ENCODE measurements at places on chromosomes 6 and 20.

GRCh38 chr6:33213166-33213988, 5.1 kb downstream of the RING1 start:
- DNase-seq = no peak

DNA sequence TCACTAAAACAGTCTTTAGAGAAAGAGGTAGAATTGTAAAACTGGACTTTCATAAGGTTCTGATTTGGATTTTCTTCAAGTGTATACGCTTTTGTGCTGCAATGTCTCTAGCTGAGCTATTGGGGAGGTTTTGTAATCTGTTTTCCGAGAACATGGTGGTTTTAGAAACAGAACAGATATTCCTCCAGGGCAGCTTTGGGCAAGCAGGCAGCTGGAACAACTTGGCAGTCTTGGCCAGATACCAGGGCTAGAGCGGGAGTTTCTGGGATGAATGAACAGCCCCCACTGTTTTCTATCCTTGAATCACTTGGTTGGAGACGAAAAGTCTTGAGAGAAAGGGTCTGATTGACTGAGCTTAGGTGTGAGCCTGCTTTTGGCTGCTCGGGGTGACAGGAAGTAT, 17.1 kb upstream of the ARMC2 start:
- DNase-seq = no peak

GRCh38 chr6:90459225-90459758, 127.6 kb downstream of the MAP3K7 start:
- DNase-seq = no peak

- no peak for DNase-seq
Observed at GRCh38 chr6:114739656-114740055, 396.8 kb upstream of the HS3ST5 start.

- DNase-seq = no peak
Observed at GRCh38 chr6:708237-708598, 15.3 kb upstream of the EXOC2 start.

DNA sequence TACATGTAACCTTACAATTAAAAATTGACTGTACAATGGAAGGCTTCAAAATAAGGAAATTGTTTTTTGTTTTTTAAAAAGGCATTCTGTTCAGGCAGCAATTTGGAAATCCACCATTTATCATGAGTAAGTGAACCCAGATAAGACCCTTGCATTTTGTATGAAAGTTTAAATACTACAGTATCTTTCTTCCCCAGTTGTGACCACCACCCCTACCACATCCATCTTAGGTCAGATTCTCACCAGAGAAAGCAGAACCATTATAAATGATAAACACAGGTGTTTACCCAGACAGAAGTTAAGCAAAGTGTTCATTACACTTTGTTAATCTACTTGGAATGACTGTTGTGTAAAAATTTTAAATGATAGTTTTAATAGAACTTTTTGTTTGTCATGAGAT, 20.2 kb downstream of the SENP6 start:
- no peak for DNase-seq

DNA sequence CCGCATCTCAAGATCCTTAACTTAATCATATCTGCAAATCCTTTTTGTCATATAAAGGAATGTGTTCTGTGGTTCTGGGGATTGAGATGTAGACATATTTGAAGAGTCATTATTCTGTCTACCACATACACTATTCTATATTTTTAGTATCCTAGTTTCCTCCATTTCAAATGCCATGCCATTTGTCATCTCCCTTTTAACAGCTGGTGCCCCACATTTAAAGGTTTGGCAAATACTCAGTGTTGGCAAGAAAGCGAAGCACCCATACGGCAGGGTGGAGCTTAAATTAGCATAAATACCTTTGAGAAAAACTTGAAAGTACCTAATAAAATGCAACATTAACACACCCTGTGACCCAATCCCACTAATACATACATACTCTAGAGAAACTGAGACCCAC, 31.7 kb downstream of the PAK5 start:
- no peak for DNase-seq

- no peak for DNase-seq
Observed at GRCh38 chr6:29946223-29947076, 4.1 kb downstream of the HLA-A start.

DNA sequence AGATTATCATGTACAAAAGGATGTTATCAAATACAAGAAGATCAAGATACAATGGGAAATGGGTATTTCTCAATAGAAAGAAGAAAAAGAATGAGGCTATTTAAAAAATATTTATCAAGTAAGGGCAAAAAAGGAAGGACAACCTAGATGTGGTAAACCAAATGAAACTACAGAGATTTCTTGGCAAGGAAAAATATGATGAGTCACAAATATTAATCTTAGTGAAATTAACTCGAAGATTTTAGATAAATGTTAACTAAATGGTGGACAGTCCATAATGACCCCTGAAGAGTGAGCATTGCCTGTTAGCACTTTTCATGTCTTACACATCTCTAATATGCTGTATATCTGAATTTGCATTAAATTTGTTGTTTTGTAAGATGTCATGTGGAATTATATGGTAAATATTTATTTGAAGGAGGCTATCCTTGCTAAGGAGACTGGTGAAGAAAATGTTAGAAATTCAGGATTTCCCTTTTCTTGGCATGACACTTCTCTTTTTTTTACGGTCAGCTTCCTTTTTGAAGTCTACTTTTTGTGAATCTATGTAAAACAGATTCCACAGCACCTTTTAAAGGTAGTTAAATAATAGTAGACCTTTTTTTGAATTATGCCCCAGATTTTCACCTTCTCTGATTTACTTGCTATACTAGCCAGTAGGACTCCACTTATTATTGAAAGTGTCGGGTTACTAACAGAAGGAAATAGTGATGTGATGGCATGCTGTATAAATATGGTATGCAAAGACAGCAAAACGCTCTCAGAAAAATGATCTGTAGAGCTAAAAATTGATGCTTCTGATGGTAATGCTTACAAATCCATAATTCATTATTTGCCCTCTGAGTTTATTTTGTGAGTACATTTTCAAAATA, 120.5 kb downstream of the HIVEP1 start:
- DNase-seq = no peak

- no peak for DNase-seq
Observed at GRCh38 chr20:63129991-63130657, 85.8 kb downstream of the YTHDF1 start.

DNA sequence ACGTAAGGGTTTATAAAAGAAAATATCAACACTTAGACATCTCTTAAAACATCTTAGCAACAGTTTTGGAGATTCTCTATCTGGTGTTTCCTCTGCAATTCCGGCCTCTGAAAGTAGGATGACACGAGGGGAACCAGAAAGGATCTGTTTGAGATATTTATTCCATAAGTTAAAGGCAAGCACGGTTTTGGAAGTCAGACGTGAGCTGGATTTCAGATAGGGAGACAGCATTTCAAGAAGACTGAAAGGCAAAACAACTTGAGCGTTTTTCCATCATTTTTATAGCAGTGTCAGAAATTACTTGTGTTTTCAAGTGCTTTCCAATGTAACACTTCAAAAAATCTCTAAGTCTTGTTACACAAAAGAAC, 52.9 kb upstream of the BTN3A2 start:
- DNase-seq = no peak

GRCh38 chr6:7050872-7051779, 56.6 kb upstream of the RREB1 start:
- DNase-seq = no peak

DNA sequence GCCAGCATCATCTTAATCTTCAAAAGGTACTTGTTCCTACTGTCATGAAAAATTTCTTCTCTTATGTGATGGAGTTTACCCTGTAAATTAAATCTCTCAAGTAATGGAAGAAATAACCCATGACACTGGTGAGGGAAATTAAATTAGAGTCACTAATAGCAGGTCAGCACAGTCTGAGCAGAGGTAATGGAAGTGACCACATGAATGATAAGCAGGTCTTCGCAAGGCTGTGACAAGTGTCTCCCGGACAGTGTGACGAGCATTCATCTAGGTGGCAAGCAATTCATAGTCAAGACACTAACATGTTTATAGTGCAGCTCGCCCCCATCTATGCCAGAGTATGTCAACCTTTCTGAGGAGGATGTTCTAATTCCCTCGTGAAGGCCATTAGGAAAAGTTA, 249.2 kb downstream of the FRK start:
- no peak for DNase-seq

GRCh38 chr6:70669133-70669532, 1.4 kb downstream of the SMAP1 start:
- no peak for DNase-seq

- no peak for DNase-seq
Observed at GRCh38 chr20:46325789-46326188, 17.5 kb upstream of the CDH22 start.

DNA sequence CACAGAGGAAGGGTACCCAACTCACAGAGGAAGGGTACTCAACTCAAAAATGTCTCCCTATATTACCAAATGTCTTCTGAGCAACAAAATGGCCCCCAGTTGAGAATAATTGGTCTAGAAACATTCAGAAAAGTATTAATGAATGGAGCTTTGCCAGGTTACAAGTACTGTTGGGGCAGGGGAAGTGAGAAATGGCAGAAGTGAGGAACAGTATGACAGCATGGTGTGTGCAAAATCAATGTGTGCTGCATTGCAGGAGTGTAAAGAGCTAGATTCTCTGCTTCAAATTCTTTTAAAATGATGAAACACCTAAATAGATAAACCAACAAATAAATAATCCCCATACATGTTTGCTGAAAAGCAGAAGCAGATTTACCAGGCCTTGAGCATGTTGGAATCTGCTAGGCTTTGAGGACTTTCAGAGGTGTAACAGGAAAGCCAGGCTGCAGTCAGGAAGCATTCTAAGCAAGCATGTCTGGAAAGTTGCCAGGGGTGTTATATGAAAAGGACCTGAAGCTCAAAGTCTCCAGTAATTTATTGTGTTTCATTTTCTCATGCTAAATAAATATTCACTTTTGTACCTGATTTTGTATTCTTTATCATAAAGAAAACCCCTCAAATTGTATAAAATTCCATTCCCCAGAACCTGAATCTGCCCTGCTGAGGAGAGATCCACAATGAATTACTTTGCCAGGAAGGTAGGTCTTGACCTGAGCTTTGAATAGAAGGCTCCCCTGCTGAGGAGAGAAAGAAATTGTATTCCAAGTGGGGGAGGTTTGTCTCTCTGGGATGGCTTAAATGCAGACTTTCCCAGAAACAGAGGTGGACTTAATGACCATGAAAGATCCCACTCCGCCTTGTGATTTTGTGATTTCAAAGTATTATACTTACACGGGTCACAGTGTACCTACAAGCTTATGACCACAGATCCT, 265.0 kb upstream of the MARCKS start:
- DNase-seq = no peak

- DNase-seq = no peak
Observed at GRCh38 chr20:19628570-19629134, 129.4 kb upstream of the RIN2 start.

GRCh38 chr6:162849269-162849668, 121.5 kb downstream of the PACRG start:
- DNase-seq = no peak

DNA sequence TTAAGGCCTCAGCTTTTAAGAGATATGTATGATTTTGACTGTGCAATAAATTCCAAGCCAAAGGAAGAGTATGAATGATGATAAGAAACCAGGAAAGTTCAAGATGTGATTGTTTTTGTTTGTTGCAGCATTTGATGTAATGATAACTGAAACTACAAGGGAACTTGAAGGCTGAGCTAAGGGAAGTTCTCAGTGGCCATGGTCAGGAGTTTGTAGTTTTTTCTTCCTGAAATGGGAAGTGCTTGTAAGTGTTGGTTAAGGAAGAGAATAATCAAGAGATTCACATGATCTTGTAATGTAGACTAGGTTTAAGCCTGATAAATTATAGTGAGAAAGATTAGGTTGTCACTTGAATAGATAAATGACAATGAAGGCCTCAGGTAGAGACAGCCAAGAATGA, 53.4 kb downstream of the PTCHD4 start:
- DNase-seq = no peak

- DNase-seq = no peak
Observed at GRCh38 chr20:50107086-50107660, 5.8 kb downstream of the UBE2V1 start.

DNA sequence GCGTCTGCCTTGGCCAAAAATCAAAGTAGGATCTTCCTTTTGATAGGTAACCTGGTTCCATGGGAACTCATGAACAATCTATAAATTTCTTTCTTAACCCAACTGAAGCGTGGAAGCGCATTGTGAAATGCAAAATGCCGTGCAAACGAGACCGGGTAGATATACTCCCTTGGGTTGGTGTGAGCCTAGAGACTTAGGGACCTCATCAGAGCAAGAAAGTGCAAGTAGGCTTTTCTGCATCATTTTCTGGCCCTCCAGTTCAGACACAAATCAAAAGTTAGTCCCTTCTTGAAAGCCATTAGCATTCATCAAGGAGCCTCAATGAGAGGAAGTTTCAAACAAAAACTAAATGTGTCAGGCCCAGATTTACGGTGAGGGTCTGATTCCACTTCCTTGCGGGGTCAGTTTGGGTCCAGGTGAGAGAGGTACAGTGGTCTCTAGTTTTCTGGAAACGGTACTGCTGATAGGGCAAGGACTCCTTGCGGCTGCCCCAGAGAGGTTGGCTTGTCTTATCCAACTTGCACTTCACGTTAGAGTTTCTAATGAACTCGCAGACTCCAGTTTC, 5.3 kb upstream of the ZNF184 start:
- DNase-seq = no peak

GRCh38 chr6:77468939-77469338, 5.6 kb upstream of the HTR1B start:
- no peak for DNase-seq

DNA sequence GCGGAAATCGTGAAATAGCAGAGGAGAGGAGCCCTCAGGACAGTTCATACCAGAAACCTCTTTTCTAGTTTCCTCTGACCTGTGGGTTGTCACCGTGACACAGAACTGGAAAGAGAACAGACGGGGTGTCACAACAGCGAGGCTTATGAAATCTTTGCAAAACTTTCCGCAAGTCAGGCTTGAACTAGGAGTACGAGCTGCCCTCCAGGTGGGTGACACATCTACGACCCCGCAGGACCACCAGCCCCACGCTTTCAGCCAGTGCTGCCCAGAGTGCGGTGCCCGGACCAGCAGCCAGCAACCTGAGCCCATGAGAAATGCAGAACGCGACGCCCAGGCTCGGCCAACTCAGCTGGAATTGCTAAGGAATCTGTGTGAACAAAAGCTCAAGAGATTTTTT, 30.8 kb downstream of the WRNIP1 start:
- DNase-seq = no peak

GRCh38 chr20:58051367-58051766, 177.1 kb downstream of the ANKRD60 start:
- DNase-seq = no peak

DNA sequence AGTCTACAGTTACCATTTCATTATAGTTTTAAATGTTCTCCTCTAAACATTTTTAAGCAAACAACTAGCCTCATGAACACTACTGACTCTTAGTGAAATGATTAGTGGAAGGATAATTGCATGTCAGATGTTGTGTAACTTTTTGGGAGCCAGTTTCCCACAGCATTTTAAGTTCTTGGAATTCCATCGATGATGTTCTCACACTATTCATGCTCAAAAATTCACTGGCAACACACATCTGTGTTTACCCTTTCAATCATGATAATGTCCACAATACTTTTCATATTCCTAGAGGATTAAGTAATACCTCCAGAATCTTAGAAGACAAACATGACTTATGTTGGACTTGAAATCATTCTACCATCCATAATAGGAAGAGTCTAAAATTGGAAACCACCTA, 678.1 kb upstream of the ID4 start:
- DNase-seq = no peak

All from stimulated activated CD4-positive, alpha-beta T cell treated with anti-CD3 and anti-CD28 coated beads, Interleukin-1b, Interleukin-23, amount 100 ng/mL, for 24 hours (primary cell).